NCI-H1048 (cell line): ENCODE measurements at places on chromosomes 12 and 14.

DNA sequence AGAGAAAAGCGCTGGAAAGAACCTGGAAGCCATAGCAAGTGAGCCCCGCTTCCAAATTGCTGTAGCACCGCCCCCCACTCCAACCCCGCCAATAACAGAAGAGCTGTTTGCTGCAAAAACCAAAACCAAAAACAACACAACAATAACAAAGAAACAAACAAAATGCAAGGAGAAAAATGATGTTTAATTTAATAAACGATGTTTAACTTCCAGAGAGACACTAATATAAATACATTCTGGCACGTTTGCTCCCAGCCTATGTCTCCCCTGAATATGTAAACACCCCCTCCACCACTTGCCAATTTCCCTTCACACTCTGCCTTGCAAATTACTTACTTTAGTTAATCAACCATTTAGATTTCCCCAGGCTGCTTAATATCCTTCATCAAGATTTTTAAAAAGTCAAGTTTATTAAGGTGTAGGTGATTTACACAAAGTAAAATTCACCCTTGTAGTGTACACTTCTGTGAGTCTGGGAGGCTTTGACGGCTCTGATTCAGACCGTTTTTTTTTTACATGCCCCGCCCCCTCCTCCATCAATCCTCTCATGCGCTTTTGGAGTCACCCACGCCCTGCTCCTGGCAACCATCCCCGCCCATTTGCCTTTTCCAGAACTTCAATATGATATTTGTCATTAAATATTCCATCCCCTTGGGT lies 482 bp upstream of the IFI27L2 start:
- DNase-seq: peak; percentile 42

DNA sequence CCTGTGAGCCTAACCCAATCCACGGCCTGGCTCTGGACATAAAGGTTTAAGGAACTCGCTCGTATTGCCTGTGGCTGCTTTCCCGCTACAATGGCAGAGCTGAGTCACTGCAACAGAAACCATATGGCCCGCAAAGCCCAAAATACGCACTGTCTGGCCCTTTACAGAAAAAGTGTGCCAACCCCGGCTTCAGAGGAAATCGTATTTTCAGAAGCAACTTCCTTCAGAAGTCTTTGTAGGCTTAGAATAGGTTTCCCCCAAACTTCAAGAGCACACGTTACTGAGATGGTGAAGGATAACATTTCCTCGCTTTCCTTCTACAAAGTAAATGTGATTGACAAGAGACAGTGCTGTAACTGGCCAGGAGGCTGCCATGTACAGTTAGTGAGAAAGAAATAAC lies 34.8 kb upstream of the TESC start:
- no peak for DNase-seq

DNA sequence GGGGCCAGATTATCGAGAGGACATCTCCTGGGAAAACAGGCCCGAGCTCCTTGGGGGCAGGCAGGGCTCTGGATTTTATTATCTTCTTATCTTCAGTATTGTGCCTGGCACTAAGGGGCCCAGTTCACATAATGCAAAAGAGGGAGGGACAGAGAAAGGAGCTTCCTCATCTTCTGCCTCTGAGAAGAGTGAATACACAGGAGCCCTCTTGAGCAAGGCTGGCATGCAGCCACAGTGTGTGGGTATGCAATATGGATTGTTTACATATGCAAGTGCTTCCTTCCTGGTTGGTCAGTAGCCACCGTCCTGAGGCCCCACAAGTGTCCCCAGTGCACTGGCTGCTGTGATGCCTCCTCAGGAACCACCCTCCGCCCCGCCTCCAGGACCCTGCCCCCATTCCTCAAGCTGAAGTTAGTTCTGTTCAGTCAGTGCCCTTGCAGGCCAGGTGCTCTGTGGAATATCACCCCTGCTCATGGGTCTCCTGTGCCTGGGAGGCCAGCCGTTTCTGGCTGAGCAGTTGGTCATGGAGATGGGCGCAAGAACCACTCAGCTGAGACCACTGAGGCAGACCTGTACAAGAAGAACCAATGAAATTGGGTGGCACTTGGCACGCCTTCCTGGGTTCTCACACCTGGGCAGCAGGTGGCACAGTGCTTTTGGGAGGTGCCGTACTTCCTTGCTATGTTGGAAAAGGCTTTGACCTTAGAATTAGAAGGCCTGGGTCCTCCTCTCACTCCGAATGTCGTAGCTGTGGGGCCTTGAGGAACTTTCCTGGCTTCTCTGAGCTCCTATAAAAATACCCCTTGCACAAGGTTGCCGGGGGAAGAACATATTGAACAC lies 35.1 kb upstream of the ACTN1 start:
- no peak for DNase-seq

- no peak for DNase-seq
These were observed 1.6 kb upstream of the RTL1 start for GRCh38 chr14:100905166-100905565.

GRCh38 chr12:46660276-46660675 lies 165.5 kb downstream of the SLC38A4 start:
- DNase-seq: no peak

DNA sequence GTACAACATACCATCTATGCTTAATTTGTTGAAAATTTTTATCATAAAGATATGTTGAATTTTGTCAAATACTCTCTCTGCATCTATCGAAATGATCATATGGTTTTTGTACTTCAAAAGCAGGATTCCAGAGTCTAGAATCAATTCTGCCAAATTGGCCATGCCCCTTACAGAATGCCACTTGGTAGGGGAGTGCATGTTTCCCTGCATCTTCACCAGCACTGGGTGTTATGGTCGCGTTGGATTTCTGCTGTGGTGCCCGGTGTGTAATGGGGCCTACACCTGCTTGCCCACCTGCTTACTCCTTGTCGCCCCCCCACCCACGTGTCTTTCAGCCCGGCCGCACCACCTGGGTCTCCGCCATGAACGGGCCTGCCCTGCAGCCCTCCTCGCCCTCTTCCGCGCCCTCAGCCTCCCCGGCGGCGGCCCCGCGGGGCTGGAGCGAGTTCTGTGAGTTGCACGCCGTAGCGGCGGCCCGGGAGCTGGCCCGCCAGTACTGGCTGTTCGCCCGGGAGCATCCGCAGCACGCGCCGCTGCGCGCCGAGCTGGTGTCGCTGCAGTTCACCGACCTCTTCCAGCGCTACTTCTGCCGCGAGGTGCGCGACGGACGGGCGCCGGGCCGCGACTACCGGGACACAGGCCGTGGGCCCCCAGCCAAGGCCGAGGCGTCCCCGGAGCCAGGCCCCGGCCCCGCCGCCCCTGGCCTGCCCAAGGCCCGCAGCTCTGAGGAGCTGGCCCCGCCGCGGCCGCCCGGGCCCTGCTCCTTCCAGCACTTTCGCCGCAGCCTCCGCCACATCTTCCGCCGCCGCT lies 12.3 kb downstream of the SH2B3 start:
- no peak for DNase-seq

- DNase-seq: no peak
These were observed 47.1 kb upstream of the CDKN3 start for GRCh38 chr14:54349713-54350112.

GRCh38 chr12:11729008-11729407 lies 79.5 kb downstream of the ETV6 start:
- no peak for DNase-seq

- no peak for DNase-seq
These were observed 1.9 kb downstream of the PPP1R3E start for GRCh38 chr14:23300687-23301223.

GRCh38 chr12:87813476-87814234 lies 215.5 kb downstream of the C12orf50 start:
- no peak for DNase-seq

GRCh38 chr14:76784266-76784874 lies 23.1 kb downstream of the VASH1 start:
- no peak for DNase-seq

DNA sequence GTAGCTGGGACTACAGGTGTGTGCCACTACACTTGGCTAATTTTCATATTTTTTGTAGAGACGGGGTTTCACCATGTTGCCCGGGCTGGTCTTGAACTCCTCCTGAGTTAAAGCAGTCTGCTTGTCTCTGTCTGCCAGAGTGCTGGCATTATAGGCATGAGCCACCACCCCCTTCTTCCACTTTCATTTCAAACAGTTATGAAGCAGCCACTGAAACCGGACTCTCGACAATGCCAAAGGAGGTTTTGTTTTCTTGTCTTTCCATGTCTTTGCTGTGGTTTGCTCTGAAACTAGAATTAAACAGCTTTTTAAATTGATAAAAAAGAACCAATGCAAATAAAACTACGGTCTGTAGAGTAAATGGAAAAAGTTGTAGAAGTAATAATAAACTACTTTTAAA lies 30.4 kb downstream of the RAP1B start:
- DNase-seq: no peak
